Epithelial cell of proximal tubule (primary cell): ENCODE measurements at places on chromosomes 4 and X.

- no peak for DNase-seq
Observed at GRCh38 chr4:119510395-119511149, 118.0 kb downstream of the PDE5A start.

- DNase-seq: no peak
Observed at GRCh38 chr4:59994118-59994517, 1206.0 kb upstream of the ADGRL3 start.

- DNase-seq: no peak
Observed at GRCh38 chr4:135694066-135694465, 1492.5 kb upstream of the PABPC4L start.

DNA sequence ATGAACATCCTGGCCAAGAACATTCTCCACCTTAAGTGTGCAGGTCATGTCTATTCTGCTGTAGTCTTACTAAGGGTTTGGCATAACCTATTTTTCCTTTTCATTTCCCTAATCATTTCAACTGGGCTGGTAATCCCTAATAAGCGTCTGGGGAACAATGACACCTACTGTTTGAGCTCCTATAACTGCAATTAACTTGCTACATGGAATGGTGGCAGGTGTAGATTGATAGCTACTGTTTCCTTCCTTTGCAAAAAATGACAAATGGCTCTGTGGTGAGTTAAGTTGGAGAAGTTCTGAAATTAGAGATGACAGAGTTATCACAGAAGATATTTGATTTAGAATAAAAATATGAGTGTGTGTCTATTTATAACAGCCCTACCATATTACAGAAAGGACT, 104.5 kb upstream of the NAP1L5 start:
- no peak for DNase-seq

- DNase-seq: no peak
Observed at GRCh38 chrX:52577464-52578173, 60.8 kb upstream of the XAGE1B start.

DNA sequence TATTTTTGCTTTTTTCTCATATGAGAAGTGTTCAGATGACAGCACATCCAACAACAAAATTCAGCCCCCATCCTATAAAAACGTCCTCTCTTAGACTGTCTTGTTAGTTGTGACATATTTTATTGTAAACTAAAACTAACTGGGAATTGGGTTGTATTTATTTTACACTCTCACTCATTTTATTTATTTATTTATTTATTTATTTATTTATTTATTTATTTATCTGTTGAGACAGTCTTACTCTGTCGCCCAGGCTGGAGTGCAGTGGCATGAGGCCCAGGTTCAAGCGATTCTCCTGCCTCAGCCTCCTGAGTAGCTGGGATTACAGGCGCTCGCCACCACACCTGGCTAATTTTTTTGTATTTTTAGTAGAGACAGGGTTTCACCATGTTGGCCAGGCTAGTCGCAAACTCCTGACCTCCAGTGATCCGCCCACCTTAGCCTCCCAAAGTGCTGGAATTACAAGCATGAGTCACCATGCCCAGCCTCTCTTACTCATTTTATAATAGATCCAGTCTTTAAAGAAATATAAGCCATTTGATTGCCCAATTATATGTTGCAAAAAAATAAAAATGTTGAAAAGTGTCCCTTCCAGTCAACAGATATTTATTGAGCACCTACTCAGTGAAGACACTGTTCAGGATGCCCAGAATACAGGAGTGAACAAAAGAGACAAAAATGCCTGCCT, 44.6 kb downstream of the PALLD start:
- DNase-seq: no peak
